Activated CD4-positive, alpha-beta T cell treated with anti-CD3 and anti-CD28 coated beads, Interleukin-2, amount 10 ng/mL, durations not matched to agents 24 days and 14 days (primary cell): ENCODE measurements at places on chromosomes 2 and 18. TPM values are rescaled to one million over a fixed set of nuclear protein-coding genes. Genes with fewer than 3 reads are reported as not detected.

- peak; percentile 74 for DNase-seq
- no peaks in the 10 kb centered on the region for H3K27me3 ChIP-seq
- H3K4me3 ChIP-seq, result no peak overlapping the region
- H3K36me3 ChIP-seq, result peaks cover 37% of the 10 kb centered on the region
Observed at GRCh38 chr18:79438898-79439627, 43.3 kb downstream of the NFATC1 start.

GRCh38 chr2:225276207-225276606 lies 123.3 kb upstream of the NYAP2 start:
- H3K4me3 ChIP-seq, result no peak overlapping the region
- no peaks in the 10 kb centered on the region for H3K27me3 ChIP-seq
- no peaks in the 10 kb centered on the region for H3K36me3 ChIP-seq
- DNase-seq, result no peak
- H3K27ac ChIP-seq, result no peak overlapping the region
- H3K4me1 ChIP-seq, result no peaks in the 10 kb centered on the region

DNA sequence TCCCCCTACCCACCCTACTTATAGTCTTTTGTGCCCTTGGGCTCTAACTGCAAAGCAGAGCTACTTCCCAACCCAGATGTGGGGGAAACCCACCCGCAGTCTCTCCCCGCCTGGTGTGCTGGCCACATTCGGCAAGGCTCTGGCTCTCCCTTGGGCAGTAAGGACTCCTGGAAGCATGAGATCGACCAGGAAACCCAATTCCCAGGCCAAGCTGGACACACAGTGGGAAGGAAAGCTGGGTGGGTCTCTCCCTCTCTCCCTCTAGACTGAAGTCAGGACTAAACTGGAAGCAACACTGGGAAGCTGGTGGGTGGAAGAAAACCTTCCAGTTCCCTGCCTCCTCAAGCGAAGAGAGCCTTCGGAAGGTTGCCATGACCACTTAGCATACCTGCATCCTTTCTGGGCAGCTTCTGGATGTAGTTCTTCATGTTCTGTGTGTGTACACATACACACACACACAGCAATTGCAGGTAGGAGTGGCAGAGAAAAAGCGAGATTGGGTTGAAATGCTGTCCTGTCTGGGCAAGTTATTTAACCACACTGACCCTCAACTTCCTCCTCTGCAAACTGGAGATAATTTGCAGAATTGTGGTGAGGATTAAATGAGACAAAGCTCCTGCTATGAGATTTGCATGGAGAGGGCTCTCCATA lies 33.9 kb downstream of the ZBTB7C start:
- no peaks in the 10 kb centered on the region for H3K36me3 ChIP-seq
- no peaks in the 10 kb centered on the region for H3K4me1 ChIP-seq
- peaks cover 20% of the 10 kb centered on the region for H3K27me3 ChIP-seq
- no peak for DNase-seq
- H3K27ac ChIP-seq, result no peak overlapping the region
- H3K4me3 ChIP-seq, result no peak overlapping the region

DNA sequence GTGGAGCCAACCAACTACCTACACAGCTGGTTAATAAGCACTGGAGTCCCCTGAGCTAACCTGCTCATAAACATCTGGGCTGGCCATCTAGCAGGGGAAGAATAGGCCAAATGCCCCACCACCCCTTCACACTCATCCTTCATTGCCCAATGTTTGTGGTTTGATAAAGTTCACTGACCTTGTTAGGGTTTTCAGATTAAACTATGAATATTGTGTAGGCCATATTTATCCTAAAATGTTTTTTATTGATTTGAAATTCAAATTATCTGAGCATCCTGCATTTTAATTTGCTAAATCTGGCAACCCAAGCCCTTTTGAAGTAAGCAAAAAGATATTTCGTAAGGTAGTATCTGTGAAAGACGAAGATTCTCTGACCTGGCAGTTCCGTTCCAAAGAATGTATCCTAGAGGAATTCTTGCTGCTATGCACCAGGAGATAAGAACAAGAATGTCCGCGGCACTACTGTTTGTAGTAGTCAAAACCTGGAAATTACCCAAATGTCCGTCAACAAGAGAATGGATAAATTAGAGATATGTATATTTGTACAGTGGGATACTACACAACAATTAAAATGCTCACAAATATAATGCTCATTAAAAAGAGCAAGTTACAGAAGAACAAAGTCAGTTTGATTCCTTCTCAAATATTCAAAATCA lies 5.8 kb upstream of the TLK1 start:
- H3K4me3 ChIP-seq, result no peak overlapping the region
- H3K4me1 ChIP-seq, result peaks cover 29% of the 10 kb centered on the region
- H3K27ac ChIP-seq, result no peak overlapping the region
- peaks cover 2% of the 10 kb centered on the region for H3K36me3 ChIP-seq
- DNase-seq, result no peak

GRCh38 chr2:234463626-234464290 lies 33.1 kb downstream of the ARL4C start:
- no peaks in the 10 kb centered on the region for H3K27me3 ChIP-seq
- H3K4me1 ChIP-seq, result peaks cover 55% of the 10 kb centered on the region
- peak; percentile 92 for DNase-seq
- peak overlapping the region; percentile 85 for H3K27ac ChIP-seq
- peaks cover 3% of the 10 kb centered on the region for H3K36me3 ChIP-seq

- no peak for DNase-seq
- H3K4me1 ChIP-seq, result peaks cover 3% of the 10 kb centered on the region
- no peak overlapping the region for H3K4me3 ChIP-seq
Observed at GRCh38 chr2:216430811-216431530, 18.7 kb downstream of the SMARCAL1 start.

- peaks cover 15% of the 10 kb centered on the region for H3K36me3 ChIP-seq
- H3K27ac ChIP-seq, result peak within 1 kb of the TSS; percentile 94
- peaks cover 2% of the 10 kb centered on the region for H3K27me3 ChIP-seq
- peak within 1 kb of the TSS; percentile 96 for H3K4me3 ChIP-seq
Observed at GRCh38 chr2:11465485-11466306, at the start of gene E2F6. Gene E2F6 (minus strand): TSS chr2:11466161. CDS start chr2:11465879, 282 bp downstream.

GRCh38 chr2:106232638-106233349 lies 38.7 kb upstream of the UXS1 start:
- no peak for DNase-seq
- peaks cover 3% of the 10 kb centered on the region for H3K36me3 ChIP-seq
- no peaks in the 10 kb centered on the region for H3K4me1 ChIP-seq
- no peak overlapping the region for H3K4me3 ChIP-seq
- no peak overlapping the region for H3K27ac ChIP-seq

DNA sequence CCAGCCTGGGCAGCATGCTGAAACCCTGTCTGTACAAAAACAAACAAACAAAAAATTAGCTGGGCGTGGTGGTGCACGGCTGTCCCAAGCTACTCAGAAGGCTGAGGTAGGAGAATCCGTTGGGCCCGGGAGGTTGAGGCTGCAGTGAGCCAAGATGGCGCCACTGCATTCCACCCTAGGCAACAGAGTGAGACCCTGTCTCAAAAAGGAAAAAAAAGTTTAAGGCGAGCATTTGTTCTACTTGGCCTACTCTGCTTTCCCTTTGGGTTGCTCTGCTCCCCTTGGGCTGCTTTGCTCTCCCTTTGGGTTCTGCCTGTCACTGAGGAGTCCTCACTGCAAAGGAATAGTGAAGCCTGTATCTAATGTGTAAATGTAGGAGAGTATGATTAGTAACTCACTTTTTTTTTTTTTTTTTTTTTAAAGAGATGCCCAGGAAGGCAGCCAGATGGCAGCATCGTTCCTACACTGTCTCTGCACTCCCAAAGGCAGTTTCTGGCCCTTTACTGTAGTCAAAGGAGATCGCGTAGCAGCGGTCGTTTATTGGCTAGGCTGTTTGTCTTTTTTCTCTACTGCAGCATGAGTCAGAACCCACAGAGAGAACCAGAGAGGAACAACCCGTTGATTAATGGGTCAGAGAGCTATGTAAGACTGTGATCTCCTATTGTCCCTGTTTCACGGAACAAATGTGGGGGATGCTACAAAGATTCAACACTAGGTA lies 118.3 kb upstream of the CWC22 start:
- H3K4me3 ChIP-seq, result no peak overlapping the region
- no peak overlapping the region for H3K27ac ChIP-seq
- peaks cover 26% of the 10 kb centered on the region for H3K27me3 ChIP-seq
- peaks cover 3% of the 10 kb centered on the region for H3K4me1 ChIP-seq
- H3K36me3 ChIP-seq, result no peaks in the 10 kb centered on the region

DNA sequence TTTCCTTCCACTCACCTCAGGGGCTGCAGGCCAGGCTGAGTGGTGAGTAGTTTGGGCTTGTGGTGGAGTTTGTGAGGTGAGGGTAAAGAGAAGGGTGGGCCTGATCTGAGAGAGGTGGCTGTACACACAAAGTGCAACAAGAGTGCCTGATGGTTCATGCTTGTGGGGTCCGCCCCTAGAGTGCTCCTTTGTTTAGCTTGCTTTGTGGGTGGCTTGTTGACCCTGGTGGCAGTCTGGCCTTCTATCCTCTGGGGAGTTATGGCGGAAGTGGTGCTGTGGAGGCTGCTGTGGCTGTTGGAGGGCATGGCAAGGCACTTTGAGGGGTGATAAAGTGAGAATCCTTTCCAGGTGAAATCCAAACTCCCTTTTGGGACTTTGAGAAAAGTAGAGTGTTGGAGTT lies 10.6 kb downstream of the UBE2F start:
- H3K27me3 ChIP-seq, result no peaks in the 10 kb centered on the region
- peaks cover 50% of the 10 kb centered on the region for H3K4me1 ChIP-seq
- H3K27ac ChIP-seq, result peak overlapping the region; percentile 78
- H3K36me3 ChIP-seq, result peaks cover 44% of the 10 kb centered on the region
- no peak for DNase-seq

DNA sequence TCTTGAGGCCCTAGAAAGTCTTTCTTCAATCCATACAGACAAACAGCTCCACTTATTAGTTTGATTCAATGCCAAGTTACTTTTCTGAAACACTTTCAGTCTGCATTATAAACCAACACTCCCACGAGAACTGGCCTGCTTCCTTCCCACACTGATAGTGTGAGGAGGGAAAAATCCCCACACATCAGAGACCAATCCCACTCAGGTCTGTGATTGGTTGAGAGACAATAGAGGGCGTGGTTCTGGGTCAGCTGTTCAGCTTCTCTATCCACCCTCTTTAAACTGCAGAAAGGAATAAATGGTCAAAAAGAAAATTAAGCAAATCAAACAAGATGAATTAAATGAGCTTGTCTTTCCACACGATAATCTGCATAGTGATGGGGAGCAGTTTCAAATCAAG lies 152.5 kb downstream of the NRP2 start:
- H3K27me3 ChIP-seq, result peaks cover 18% of the 10 kb centered on the region
- H3K4me1 ChIP-seq, result no peaks in the 10 kb centered on the region
- H3K36me3 ChIP-seq, result no peaks in the 10 kb centered on the region
- no peak overlapping the region for H3K27ac ChIP-seq
- no peak for DNase-seq

- no peak overlapping the region for H3K27ac ChIP-seq
- H3K36me3 ChIP-seq, result no peaks in the 10 kb centered on the region
- H3K27me3 ChIP-seq, result peaks cover 10% of the 10 kb centered on the region
- no peaks in the 10 kb centered on the region for H3K4me1 ChIP-seq
Observed at GRCh38 chr2:72847534-72848315, 21.9 kb upstream of the EXOC6B start.

GRCh38 chr18:3248062-3248657 lies 559 bp downstream of the MYL12A start:
- peak overlapping the region; percentile 95 for H3K27ac ChIP-seq
- H3K27me3 ChIP-seq, result no peaks in the 10 kb centered on the region
- peaks cover 60% of the 10 kb centered on the region for H3K4me1 ChIP-seq
- DNase-seq, result no peak
- H3K36me3 ChIP-seq, result peaks cover 30% of the 10 kb centered on the region

DNA sequence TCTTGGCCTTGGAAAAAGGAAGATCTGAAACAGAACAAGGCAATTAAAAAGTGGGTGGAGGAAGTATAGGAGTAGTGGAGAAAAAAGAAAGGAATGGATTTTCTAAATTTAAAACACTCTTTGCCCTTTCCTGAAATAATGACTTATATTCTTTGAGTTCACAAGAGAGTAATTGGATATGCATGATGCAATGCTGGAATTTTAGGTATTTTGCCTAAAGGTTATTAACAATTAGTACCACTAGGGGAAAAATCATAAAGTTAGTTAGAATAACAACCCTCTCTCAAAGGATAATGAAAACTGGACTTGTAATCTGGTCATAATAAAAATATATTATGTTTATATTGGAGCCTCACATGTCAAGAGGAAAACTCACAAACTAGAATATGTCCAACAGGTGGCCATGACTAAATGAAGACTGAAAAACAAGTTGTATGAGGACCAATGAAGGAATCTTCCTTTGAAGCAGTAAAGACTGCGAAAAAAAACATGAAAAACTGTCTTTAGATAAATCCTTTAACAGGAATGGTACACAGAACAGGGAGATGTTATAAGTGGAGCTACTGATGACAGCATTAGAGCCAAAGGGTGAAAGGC lies 281.8 kb downstream of the NCKAP5 start:
- H3K27me3 ChIP-seq, result no peaks in the 10 kb centered on the region
- no peak overlapping the region for H3K27ac ChIP-seq
- no peak for DNase-seq
- H3K4me1 ChIP-seq, result no peaks in the 10 kb centered on the region
- H3K4me3 ChIP-seq, result no peak overlapping the region
- no peaks in the 10 kb centered on the region for H3K36me3 ChIP-seq

DNA sequence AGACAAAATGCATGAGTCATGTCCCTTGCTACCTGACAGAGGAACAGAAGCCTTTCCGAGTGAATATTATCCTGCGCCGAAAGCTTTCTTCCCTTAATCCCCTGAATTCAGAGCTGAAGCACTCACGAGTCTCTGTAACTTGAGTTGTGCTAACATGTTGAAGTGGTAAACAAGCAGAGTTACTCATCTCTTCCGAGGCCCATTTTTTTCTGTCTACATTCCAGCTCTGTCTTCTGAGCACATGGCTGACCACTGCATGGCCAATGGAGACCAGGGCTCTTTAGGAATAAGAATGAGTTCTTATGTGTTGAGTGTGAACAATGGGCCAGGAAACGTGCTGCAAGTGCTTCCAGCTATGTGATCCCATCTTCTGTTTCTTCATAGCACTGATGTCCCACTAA lies 73.1 kb upstream of the PID1 start:
- DNase-seq, result no peak
- no peaks in the 10 kb centered on the region for H3K36me3 ChIP-seq
- no peak overlapping the region for H3K27ac ChIP-seq
- H3K4me3 ChIP-seq, result no peak overlapping the region
- no peaks in the 10 kb centered on the region for H3K27me3 ChIP-seq

GRCh38 chr2:23430263-23430662 lies 45.3 kb downstream of the KLHL29 start:
- no peaks in the 10 kb centered on the region for H3K36me3 ChIP-seq
- H3K27ac ChIP-seq, result no peak overlapping the region
- no peak for DNase-seq
- H3K4me1 ChIP-seq, result peaks cover 4% of the 10 kb centered on the region
- peaks cover 17% of the 10 kb centered on the region for H3K27me3 ChIP-seq

The TOGARAM2 gene
- 4.8 and 6.7 TPM in 2 replicates for total RNA-seq

The TMEM185B gene
- total RNA-seq, result 44.3 and 45.8 TPM in 2 replicates

The PID1 gene
- total RNA-seq, result not detected in 2 replicates

The HSPD1 gene
- 984 and 999 TPM in 2 replicates for total RNA-seq

The PROC gene
- total RNA-seq, result 0.12 TPM in 1 of 2 replicates, not detected in the other

The DSG1 gene
- not detected in 2 replicates for total RNA-seq

The HOXD8 gene
- total RNA-seq, result not detected in 2 replicates

The CFC1 gene
- not detected in 2 replicates for total RNA-seq

The CCDC88A gene
- total RNA-seq, result 9.5 and 9.8 TPM in 2 replicates

The SLC4A3 gene
- total RNA-seq, result 0.12 TPM in 1 of 2 replicates, not detected in the other
